Effector CD4-positive, alpha-beta T cell (primary cell): ENCODE measurements at places on chromosomes 12 and 14.

DNA sequence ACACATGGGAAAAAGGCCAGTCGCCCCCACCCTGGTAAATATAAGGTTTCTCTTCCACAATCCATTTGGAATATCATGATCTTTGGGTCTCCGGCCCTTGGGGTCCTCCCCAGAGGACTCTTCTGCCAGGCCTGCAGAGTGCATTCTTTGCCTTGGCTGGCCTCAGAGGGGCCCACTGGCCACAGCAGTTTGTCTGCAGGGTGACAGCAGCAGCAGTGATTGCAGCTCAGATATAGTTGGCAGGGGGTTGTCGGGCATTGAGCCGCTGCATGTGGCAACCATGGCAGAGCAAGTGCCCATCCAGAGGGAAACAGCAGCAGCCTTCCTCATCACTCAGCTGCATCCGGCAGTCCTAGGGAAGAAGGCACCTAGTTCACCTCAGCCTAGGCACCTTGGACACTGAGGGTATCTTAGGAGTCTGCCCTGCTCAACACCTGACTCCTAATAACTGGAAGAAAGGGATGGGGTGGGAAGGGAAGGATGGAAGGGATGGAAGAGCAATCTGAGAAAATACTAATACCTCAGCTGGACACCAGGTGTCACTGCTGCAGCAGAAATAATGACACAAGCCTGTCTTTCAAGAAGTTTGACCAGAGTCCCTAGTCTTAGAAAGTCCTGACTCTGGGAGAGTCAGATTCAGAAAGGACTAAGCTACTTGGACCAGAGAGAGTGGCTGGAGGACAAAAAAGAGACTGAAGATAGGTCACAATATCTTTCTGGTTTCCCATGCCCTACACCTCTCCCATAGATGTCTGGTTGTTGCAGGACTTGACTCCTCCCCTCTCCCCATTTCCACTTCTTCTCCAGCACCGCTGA, 8.9 kb downstream of the AJUBA start:
- DNase-seq: no peak

GRCh38 chr12:108117163-108117849, 11.8 kb upstream of the WSCD2 start:
- DNase-seq: no peak

DNA sequence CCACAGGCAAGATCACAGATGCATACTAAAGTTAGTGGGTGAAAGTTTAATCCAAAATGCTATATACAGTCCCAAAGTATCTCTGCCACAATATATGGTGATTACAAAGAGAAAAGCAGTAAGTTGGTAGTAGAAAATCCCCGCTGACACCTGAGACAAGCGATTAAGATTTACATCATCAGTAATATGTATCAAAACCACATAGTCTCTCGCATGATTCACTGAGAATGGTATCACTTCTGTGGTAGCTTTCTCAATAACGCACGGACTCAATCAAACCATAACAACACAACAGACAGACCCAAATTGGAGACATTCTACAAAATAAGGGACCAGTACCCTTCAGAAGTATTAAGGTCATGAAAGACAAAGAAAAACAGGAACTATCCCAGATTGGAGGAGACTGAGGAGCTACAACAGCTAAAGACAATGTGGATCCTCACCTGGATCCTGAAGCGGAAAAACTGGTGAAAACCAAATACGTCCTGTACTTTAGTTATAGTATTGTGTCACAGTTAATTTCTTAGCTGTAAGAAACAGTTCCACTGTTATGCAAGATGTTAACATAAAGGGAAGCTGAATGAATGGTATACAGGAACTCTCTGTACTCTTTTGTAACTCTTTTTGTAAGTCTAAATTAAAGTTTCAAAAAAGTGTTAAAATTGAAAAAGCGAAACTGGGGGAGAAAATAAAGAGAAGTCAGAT, 51.0 kb downstream of the SPTLC2 start:
- no peak for DNase-seq

GRCh38 chr14:22070119-22070982, 396.7 kb upstream of the OR4E1 start:
- peak; percentile 26 for DNase-seq

- no peak for DNase-seq
Measured at GRCh38 chr12:115794659-115795081, 482.8 kb downstream of the MED13L start.

DNA sequence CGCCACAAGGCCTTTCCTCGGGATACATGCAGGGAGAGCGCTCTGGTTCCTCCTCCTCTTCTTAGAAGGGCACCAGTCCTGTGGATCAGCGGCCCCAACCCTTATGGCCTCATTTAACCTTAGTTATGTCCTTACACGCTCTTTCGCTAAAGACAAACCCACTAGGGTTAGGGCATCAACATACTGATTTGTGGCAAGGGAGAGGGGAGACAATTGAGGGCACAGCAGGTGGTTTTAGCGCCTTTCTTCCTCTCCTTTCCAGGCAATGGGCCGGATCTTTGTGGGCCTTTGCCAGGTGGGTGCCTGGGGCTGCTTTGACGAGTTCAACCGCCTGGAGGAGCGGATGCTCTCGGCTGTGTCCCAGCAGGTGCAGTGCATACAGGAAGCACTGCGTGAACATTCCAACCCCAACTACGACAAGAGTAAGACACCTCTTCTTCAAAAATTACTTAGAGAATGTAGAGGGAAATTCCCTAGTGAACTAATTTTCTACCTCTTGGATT, 43.6 kb downstream of the DYNC1H1 start:
- DNase-seq: no peak

DNA sequence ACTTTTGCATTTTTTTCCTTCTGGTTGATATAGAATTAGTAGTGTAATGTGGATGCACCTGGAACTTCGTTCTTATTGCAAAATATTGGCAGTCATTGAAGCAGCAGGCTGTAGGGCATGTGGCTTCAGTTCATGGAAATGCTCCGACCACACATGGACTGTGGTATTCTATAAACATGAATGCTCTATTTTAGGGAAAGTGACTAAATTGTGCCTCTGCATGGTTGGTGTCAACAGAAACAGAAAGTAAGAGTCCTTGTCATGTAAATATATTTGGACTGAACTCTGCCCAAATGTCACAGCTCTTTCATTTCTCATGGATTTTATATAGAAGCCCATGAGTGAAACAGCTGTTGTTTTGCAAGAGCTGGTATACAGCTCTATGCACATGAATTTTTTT, 917.0 kb downstream of the LRFN5 start:
- DNase-seq: no peak

- no peak for DNase-seq
Measured at GRCh38 chr12:131783915-131784541, 44.2 kb upstream of the MMP17 start.

GRCh38 chr14:76123426-76124225, 28.1 kb upstream of the GPATCH2L start:
- DNase-seq: no peak

- DNase-seq: no peak
Measured at GRCh38 chr14:36971263-36971855, 201.0 kb downstream of the SLC25A21 start.

DNA sequence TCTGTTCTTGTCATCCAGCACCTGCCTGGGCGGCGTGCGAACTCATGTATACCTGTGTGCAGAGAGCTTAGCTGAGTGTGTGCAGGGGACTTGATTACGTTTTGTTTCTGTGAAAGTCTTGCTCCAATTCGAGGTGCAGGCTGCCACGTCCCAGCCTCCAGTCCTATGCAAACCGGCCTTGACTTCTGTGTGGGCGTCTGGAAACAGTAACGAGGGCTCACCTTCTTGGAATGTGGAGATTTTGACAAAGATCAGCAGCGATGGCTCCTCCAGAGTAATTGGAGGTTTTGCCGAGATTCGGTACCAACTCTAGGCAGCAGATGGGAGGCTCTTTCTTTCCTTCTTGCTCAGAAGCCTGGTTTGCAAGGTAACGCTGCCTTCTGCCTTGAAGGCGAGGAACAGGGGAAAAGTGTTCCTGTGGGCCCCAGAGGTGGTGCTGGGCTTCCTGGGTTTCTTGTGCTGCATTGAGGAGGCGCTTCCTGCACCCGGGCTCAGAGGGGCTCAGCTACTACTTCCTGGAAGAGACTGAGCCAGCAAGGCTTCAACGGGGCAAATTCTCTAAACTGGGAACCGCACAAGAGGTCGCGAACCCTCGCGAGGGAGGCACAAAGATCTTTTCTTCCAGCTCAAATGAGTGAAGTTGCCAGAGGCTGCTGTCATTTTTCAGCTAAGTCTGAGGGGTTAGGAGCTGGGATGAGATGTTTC, 249.0 kb downstream of the AACS start:
- DNase-seq: no peak
